ENCODE measurements at places on chromosomes 3 and 15.

GRCh38 chr15:36291501-36291900, 287.9 kb upstream of the CDIN1 start:
- H3K4me3 ChIP-seq, result no peak overlapping the region
- DNase-seq, result no peak
- no peaks in the 10 kb centered on the region for H3K4me1 ChIP-seq
- no peaks in the 10 kb centered on the region for H3K27me3 ChIP-seq

DNA sequence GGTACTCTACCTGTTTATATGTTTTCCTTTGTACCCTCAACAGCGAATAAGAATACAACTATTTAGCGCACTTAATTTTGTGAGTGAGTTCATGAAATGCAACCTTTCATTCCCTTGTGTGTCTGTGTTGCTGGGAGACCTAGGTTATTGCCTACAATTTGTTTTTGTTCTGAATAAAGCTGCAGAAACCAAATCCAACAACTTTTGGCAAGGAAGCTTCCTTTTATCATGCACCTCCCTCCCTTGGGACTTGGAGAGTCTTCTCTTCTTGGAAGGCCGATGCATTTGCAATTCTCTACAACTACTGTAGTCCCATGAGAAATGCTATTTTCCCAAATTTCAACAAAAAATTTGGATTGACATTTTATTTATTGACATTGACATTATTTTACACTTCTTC, 1002.4 kb upstream of the CADM2 start:
- no peak overlapping the region for H3K27ac ChIP-seq
- H3K4me1 ChIP-seq, result no peaks in the 10 kb centered on the region
- H3K36me3 ChIP-seq, result no peaks in the 10 kb centered on the region

GRCh38 chr3:149600634-149601033, 57.2 kb downstream of the WWTR1 start:
- H3K4me3 ChIP-seq, result no peak overlapping the region
- H3K27me3 ChIP-seq, result no peaks in the 10 kb centered on the region
- no peak overlapping the region for H3K27ac ChIP-seq
- peaks cover 9% of the 10 kb centered on the region for H3K4me1 ChIP-seq
- no peaks in the 10 kb centered on the region for H3K36me3 ChIP-seq

GRCh38 chr3:101281521-101282030, 38.8 kb downstream of the IMPG2 start:
- H3K27ac ChIP-seq, result no peak overlapping the region
- no peak overlapping the region for H3K4me3 ChIP-seq
- DNase-seq, result no peak
- no peaks in the 10 kb centered on the region for H3K36me3 ChIP-seq

DNA sequence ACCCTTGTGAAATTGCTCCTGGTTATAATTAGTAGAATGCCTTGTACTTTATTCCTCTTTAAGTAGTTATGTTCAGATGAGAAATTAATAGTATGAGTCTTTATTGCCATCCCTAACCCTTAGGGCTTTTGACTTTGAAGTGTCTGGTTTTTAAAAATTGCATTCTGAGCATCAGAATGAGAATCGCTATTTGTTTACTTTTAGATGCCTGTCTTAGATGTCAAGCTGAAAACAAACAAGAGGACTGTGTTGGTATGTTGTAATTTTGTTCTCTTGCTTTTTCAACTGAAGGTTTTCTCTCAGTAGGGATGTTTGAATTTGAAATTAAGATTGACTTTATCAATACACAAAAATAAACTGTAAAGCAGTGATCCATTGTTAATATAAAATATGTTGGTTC, 5.2 kb downstream of the RNF7 start:
- no peak overlapping the region for H3K4me3 ChIP-seq
- DNase-seq, result no peak
- H3K4me1 ChIP-seq, result no peaks in the 10 kb centered on the region
- no peak overlapping the region for H3K27ac ChIP-seq
- no peaks in the 10 kb centered on the region for H3K27me3 ChIP-seq

DNA sequence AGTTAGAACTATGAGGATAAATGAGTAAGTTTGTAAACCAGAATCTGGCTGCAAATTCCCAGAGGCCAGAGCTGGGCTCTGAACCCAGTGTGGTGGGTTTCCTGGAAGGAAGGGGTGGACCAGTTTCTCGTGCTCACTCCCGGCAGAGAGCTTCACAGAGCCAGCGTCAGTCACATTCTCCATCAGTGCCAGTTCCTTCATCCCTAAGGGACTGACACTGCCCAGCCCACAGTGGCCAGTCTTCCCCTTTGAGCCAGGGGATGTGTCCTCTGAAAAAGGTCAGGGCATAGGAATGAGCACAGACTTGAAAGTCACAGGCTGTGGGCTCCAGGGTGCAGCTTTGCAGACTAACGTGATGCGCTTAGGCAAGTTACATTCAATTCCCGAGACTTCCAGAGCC, 135.8 kb upstream of the HACD2 start:
- H3K27me3 ChIP-seq, result no peaks in the 10 kb centered on the region
- H3K27ac ChIP-seq, result peak overlapping the region; percentile 87
- DNase-seq, result no peak
- H3K36me3 ChIP-seq, result no peaks in the 10 kb centered on the region
- H3K4me1 ChIP-seq, result no peaks in the 10 kb centered on the region
- no peak overlapping the region for H3K4me3 ChIP-seq

DNA sequence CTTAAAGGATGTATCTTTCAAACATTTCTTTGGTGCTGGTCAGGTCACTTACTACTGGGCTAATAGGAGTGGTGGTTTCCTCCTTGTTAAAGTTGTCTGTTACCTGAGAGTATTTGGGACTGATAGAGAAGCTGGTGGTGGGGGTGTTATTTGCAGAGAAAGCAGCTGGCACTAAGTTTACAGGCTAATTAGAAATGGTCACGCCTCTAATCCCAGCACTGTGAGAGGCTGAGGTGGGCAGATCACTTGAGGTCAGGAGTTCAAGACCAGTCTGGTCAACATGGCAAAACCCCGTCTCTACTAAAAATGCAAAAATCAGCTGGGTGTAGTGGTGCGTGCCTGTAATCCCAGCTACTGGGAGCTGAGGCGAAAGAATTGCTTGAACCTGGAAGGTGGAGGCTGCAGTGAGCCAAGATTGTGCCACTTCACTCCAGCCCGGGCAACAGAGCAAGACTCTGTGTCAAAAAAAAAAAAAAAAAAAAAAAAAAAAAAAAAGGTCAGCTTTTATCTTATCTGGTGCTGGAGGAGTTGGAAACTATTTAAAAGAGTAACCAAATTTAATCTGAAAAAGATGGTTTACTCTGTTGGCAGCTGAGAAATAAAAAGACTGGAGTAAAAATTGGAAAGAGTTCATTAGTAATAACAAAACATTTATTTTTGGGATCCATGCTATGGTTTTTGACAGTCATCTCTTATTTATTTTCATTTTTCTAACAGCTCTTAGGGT, 332.6 kb downstream of the PTPRG start:
- no peaks in the 10 kb centered on the region for H3K4me1 ChIP-seq
- H3K4me3 ChIP-seq, result no peak overlapping the region
- DNase-seq, result no peak
- no peaks in the 10 kb centered on the region for H3K36me3 ChIP-seq

GRCh38 chr3:165395188-165395587, 199.0 kb upstream of the SLITRK3 start:
- no peak overlapping the region for H3K27ac ChIP-seq
- H3K36me3 ChIP-seq, result no peaks in the 10 kb centered on the region
- H3K4me3 ChIP-seq, result no peak overlapping the region
- no peaks in the 10 kb centered on the region for H3K27me3 ChIP-seq
- no peak for DNase-seq
- H3K4me1 ChIP-seq, result no peaks in the 10 kb centered on the region

- peak overlapping the region; percentile 99 for H3K4me3 ChIP-seq
- peak overlapping the region; percentile 98 for H3K27ac ChIP-seq
- H3K4me1 ChIP-seq, result peaks cover 15% of the 10 kb centered on the region
- no peak for DNase-seq
- H3K36me3 ChIP-seq, result no peaks in the 10 kb centered on the region
These were observed 525 bp downstream of the SETD2 start for GRCh38 chr3:47163169-47164006.

GRCh38 chr3:150035301-150035779, 64.6 kb upstream of the PFN2 start:
- no peak for DNase-seq
- no peak overlapping the region for H3K27ac ChIP-seq
- H3K36me3 ChIP-seq, result no peaks in the 10 kb centered on the region

DNA sequence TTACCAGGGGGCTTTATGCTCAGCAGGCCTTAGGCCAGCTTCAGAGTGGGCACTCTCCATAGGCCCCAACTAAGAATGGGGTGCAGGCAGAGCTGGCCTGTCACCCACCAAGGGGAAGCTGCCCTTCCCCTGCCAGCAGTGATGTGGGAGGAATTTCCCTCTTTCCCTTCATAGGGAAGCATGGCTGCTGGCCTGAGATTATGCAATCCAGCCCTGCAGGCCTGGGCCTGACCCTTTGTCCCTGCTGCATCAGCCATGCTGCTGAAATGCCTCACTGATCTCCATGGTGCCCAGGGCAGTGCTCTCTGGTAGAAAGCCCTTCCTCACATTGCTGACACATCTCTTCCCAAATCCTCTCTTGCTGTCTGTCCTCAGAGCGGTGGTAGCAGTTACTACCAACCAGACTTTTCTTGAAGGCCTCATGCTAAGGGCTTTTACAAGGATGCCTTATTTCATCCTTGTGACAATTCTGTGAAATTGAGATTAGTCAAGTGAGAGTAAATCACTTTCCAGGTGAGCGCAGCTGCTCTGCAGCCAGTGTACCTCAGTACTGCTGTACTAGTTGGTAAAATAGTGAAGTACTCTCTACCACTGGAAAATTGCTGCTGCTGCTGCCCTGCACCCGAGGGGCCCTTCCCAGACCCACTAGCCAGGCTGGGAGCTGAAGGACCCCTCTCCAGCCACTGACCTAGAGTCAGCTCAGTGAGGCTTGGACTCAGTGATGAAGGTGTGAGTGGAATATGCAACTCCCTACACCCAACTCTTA, 33.8 kb downstream of the MRAS start:
- peak overlapping the region; percentile 93 for H3K27ac ChIP-seq
- peak; percentile 59 for DNase-seq

GRCh38 chr3:2706144-2706835, 403.9 kb downstream of the IL5RA start:
- DNase-seq, result no peak
- H3K4me3 ChIP-seq, result no peak overlapping the region
- no peaks in the 10 kb centered on the region for H3K36me3 ChIP-seq
- H3K4me1 ChIP-seq, result no peaks in the 10 kb centered on the region

GRCh38 chr15:78315686-78316282, 16.4 kb upstream of the SKIC8 start:
- no peaks in the 10 kb centered on the region for H3K36me3 ChIP-seq
- no peak for DNase-seq
- no peaks in the 10 kb centered on the region for H3K4me1 ChIP-seq

DNA sequence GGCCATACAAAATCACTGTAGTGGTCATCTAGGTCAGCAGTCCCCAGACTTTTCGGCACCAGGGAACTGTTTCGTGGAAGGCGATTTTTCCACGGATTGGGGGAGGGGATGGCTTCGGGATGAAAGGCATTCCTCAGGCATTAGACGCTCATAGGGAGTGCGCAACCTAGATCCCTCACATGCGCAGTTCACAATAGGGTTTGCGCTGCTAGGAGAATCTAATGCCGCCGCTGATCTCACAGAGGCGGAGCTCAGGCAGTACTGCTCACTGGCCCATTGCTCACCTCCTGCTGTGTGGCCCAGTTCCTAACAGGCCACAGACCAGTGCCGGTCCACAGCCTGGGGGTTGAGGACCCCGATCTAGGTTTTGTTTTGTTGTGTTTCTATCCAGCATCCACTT, 200.1 kb downstream of the SLC9A9 start:
- H3K27me3 ChIP-seq, result no peaks in the 10 kb centered on the region
- no peak overlapping the region for H3K27ac ChIP-seq
- H3K36me3 ChIP-seq, result no peaks in the 10 kb centered on the region
- H3K4me3 ChIP-seq, result no peak overlapping the region
- H3K4me1 ChIP-seq, result no peaks in the 10 kb centered on the region
- DNase-seq, result no peak

GRCh38 chr3:158920371-158920770, 118.5 kb downstream of the MFSD1 start:
- H3K27ac ChIP-seq, result no peak overlapping the region
- no peak overlapping the region for H3K4me3 ChIP-seq
- no peaks in the 10 kb centered on the region for H3K36me3 ChIP-seq
- no peaks in the 10 kb centered on the region for H3K4me1 ChIP-seq

GRCh38 chr3:30167541-30168011, 438.8 kb upstream of the TGFBR2 start:
- no peaks in the 10 kb centered on the region for H3K4me1 ChIP-seq
- H3K27me3 ChIP-seq, result no peaks in the 10 kb centered on the region
- no peak overlapping the region for H3K4me3 ChIP-seq
- no peak for DNase-seq
- no peaks in the 10 kb centered on the region for H3K36me3 ChIP-seq

DNA sequence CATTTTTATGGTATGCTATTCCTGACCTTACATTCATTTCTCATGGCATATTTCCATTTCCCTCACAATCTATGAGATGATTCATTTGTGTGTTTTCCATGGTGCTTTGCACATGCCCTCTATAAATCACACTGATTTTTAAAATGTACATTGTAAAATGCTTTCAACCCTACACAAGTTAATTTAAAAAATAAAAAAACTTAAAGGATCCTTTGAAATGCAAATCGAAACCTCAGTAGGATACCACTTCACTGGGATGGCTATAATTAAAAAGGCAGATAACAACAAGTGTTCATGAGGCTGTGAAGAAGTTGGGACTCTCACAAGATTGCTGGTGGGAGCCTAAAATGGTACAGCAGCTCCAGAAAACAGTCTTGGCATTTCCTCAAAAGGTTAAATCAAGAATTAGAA, 83.5 kb downstream of the FMN1 start:
- no peak overlapping the region for H3K4me3 ChIP-seq
- H3K27ac ChIP-seq, result no peak overlapping the region
- H3K27me3 ChIP-seq, result no peaks in the 10 kb centered on the region
- no peaks in the 10 kb centered on the region for H3K4me1 ChIP-seq
- no peaks in the 10 kb centered on the region for H3K36me3 ChIP-seq

DNA sequence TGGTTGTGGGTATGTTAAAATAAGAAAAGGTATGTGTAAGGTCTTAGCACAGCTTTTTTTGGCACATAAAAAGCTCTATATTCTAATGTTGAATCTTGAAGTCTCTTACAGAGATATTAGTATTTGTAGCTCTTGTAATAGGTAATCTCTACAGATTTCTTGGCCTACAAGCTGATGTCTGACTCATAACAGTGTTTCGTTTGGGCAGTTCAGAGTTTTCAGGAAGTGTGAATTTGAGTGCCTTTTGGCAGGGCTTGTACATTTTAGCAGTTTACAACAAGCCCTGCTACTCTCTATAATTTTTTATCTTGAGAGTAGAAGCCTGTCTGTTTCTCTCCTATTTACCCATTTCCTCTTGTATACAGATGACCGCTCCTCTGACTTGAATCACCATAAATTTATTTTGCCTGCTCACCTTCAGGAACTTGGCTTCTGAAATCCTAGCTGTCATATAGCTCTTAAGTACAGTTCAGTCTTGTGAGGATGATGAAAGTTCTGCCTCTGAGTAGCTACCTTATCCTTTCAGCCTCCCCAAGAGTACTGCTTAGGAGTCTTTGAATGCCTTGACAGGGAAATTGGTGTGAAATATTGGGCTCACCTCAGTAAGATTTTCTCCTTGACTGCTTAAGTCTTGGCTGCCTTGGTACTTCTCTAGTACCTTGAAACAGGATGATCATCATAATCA, 419.9 kb upstream of the RARB start:
- no peak overlapping the region for H3K4me3 ChIP-seq
- H3K36me3 ChIP-seq, result no peaks in the 10 kb centered on the region
- no peaks in the 10 kb centered on the region for H3K27me3 ChIP-seq
- no peak overlapping the region for H3K27ac ChIP-seq

Measured in breast epithelium (tissue), 4 donors.